ENCODE measurements at places on chromosomes 4 and X.

DNA sequence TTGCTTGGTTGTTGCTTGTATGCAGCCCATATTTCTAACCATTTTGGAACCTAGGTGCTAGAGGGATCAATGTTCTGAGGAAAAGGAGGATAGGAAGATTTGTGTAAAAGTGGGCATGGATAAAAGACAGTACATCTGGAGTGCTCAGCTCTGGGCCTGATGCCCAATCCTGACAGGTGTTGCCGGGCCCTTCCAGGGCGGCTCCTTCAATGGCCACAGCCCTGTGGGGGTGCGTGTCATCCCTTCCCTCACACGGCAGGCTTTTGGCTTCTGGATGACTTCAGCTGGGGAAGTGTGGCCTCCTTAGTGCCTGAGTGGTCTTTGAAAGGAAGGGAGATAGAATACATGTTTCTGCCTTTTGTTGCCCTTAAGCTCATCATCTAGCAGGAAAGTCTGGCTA lies 47.2 kb downstream of the NELFA start:
- DNase-seq: no peak

- DNase-seq: no peak
These were observed 91.4 kb downstream of the CLNK start for GRCh38 chr4:10593130-10593529.

DNA sequence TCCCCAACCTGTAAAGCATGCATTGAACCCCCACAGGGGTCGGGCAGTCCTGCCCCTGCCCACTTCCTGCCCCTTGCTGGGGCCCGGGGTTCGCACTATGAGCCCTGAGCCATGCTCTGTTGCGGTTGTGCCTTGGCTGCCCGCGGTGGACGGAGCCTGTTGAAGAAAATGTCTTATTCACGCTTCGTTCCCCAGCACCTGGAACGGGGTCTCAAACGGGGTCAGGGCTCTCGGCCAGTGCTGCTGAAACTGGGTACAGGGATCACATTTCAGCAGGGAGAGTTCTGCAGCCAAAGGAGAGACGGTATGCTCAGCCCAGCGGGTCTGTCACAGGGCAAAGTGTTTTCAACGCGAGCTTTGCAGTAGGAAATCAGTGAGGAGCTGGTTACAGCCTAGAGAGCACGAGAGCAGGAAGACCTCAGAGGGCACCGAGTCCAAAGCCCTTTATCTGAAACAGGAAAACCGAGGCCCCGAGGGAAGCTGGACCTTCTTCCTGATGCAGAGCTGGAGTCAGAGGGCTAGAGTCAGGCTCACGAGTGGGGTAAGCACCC lies 46.3 kb upstream of the AFAP1 start:
- DNase-seq: no peak

GRCh38 chr4:6340446-6341015 lies 70.9 kb downstream of the WFS1 start:
- no peak for DNase-seq

DNA sequence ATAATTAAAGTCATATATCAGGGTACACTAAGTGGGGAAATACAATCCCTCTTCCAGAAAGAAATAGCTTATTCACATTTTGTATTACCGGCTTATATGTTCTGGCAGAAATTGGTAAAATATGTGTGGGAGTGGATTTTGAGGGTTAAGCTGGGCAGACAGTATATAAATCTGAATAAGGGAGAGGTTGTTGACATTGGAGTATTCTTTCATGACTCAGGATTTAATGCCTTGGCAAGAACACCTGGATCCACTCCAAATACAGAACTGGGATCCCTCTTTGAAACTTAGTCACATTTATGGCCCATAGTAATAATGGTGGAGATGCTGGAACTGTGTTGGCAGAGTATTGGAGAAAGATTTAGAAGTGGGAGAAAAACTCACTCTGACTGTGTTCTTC lies 54.3 kb upstream of the TET2 start:
- DNase-seq: peak; percentile 72

Measured in epithelial cell of prostate (primary cell).